ENCODE measurements at places on chromosomes 12 and 14.

GRCh38 chr12:110317911-110318310 is 36.9 kb downstream of the ATP2A2 start:
- DNase-seq, result no peak

DNA sequence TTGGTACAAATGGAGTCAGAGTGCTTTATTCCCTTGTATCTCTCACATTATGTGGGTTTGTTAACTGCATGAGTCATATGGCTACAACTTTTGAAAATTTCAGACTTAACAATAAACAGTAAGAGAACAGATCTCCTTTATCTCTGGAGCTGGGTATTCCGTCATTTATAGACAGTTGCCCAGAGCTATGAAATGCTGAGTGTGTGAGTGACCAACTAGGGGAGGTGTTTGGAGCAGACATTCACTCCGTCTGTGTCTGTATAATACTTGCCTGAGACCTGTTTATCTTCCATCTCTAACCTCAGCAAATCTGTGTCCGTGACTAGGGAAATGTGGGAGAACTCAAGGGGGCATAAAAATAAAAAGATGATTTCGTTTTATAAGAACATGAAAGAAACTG is 279.9 kb upstream of the FAR2 start:
- DNase-seq, result no peak

- no peak for DNase-seq
These were observed 55.0 kb downstream of the TMEM30B start for GRCh38 chr14:61226015-61226654.

DNA sequence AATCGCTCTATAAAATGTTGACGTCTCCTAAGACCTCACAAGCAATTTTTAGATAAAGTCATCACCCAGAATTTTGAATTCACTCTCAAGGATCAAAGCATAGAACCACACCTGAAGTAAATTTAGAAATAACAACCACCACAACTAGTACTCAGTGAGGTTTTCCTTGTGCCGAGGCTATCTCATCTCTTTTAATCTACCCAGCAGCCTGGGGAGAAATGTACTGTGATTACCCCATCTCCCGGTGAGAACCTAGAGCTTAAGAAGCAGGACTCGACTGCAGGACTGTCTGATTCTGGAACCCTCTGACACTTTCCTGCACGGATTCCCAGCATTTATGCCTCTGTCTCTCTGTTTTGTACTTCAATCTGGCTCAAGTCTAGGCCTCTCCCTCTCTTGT is 180.9 kb upstream of the PLXNC1 start:
- no peak for DNase-seq

DNA sequence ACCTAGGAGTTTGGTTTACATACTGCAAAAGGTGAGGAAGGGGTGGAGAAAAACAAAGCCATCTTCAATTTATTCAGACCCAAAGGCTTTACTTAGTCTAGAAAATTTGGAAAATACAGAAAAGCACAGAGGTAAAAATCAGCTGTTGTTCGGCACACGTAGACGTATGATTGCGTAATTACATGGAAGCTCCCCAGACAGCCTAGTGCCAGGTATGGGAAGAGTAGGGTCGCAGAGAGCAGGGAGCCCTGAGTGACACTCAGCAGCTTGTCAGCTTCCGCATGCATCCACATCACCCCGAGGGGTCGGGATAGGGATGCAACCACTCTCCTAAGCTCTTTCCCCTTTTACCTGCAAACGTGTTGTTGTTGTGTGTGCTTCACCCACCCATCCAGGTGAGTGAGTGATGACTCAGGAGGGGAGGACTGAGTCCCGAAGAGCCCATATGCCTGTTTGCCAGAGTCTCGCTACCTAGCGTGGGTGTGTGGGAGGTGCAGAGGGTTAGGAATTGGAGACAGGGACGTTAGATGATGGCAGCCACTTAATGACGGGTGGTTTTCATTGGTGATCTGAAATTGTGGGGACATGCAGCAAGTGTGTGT is 20.1 kb downstream of the PIWIL1 start:
- no peak for DNase-seq

GRCh38 chr14:89004166-89004565 is 179.7 kb downstream of the TTC8 start:
- no peak for DNase-seq

- no peak for DNase-seq
These were observed 51.5 kb upstream of the RASSF3 start for GRCh38 chr12:64558754-64559153.

- no peak for DNase-seq
These were observed 73.2 kb upstream of the SCN8A start for GRCh38 chr12:51517800-51518199.

DNA sequence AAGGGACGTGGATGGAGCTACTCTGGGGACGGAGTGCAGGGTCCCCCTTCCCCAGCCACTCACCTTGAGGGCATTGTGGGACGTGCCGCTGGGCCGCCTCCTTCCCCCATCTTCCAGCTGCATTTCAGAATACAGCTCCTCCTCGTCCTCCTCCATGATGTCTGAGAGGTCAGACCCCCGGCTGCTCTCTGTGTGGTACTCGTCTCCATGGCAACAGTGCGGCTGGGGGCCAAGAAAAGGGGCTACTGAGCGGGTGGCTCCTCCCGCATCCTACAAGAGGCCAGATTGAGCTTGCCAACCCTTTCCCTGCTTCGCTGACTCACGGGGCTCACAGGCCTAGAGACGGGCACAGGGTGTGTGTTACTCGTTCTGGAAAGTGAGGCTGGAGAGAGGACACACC is 90.4 kb downstream of the PIWIL1 start:
- DNase-seq, result no peak

- DNase-seq, result no peak
These were observed 20.1 kb downstream of the SPRING1 start for GRCh38 chr12:116717466-116718437.

GRCh38 chr14:61710853-61711817 is 15.8 kb downstream of the HIF1A start:
- DNase-seq, result peak; percentile 91

- no peak for DNase-seq
These were observed 217.4 kb downstream of the CRADD start for GRCh38 chr12:93894391-93895088.

- DNase-seq, result no peak
These were observed 19.1 kb upstream of the DNM1L start for GRCh38 chr12:32659908-32660440.

- DNase-seq, result no peak
These were observed 242.1 kb downstream of the CACNA1C start for GRCh38 chr12:2294651-2295475.

GRCh38 chr14:91186515-91187066 is 57.9 kb downstream of the GPR68 start:
- no peak for DNase-seq

- DNase-seq, result no peak
These were observed 56.9 kb upstream of the DCN start for GRCh38 chr12:91239481-91239880.

- no peak for DNase-seq
These were observed 2.7 kb upstream of the FAM222A start for GRCh38 chr12:109710747-109711595.

- DNase-seq, result no peak
These were observed 177.1 kb upstream of the PARP11 start for GRCh38 chr12:4050340-4050739.

DNA sequence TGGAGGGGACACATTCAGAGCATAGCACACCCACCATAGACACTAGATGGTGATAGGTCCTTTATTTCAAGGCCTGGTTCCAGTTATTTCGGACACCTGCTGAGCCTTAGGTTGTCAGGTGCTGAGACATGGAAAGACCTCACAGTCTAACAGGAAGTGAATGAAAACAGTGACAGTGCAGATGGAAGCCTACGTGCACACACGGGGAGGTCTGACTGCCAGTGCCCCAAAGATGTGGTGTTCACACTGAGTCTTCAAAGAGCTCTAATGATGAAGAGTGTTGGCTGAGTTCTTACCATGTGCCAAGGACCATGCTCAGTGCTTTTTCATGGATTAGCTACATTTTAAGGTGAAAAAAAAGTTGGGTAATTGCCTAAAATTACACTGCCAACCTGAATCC is 46.6 kb downstream of the CKB start:
- no peak for DNase-seq

DNA sequence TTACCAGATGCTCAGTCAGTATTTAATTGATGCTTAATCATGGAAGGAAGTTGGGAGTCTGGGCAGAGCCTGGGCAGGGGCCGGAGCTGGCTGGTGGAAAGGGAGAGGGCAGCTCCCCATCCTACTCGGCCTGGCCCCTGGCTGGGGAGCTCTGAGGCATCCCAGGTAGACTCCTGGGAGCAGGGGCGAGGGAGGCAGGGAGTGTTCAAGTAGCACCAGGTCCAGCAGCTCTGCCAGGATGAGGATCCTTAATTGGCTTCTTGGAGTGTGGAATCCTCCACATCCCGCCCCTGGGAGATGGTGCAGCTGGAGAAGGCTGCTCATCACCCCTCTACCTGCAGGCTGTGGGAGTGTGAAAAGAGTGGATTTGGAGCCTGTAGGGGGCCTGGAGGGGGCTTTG is 30.9 kb downstream of the SYNDIG1L start:
- DNase-seq, result no peak

- no peak for DNase-seq
These were observed 63.3 kb downstream of the ERC1 start for GRCh38 chr12:1054117-1054870.

DNA sequence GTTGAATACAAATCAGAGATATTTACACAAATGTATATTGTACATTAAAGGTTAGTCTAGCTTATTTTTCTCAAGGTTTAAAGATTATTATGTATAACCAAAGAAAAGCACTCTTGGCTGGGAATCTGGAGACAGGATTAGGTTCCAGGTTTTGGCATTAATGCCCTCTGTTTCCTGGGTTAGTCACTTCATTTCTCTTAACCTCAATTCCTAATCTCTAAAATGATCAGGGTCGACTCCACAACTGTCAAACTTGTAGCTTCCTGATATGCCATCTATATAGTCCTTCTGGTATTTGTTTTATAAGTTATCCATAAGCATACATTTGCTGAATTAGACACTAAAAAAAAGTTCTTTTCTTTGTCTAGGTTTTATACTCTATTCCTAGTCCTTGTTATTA is 2.6 kb downstream of the ITPR2 start:
- DNase-seq, result no peak

DNA sequence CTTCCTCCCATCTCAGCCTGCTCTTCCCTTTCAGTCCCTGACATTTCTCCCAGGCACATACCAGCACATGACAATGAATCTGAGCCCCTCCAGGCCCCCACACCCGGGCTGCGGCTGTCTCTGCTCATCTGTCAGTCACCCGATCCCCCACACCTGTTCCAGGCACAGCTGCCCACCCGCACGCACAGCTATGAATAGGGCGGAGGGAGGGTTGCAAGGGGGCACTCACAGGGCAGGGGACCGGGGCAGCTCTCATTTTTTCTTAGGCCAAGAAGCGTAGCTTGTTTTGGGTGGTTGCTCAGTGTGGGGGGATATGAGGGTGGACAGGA is 43.7 kb upstream of the TSPAN9 start:
- no peak for DNase-seq

DNA sequence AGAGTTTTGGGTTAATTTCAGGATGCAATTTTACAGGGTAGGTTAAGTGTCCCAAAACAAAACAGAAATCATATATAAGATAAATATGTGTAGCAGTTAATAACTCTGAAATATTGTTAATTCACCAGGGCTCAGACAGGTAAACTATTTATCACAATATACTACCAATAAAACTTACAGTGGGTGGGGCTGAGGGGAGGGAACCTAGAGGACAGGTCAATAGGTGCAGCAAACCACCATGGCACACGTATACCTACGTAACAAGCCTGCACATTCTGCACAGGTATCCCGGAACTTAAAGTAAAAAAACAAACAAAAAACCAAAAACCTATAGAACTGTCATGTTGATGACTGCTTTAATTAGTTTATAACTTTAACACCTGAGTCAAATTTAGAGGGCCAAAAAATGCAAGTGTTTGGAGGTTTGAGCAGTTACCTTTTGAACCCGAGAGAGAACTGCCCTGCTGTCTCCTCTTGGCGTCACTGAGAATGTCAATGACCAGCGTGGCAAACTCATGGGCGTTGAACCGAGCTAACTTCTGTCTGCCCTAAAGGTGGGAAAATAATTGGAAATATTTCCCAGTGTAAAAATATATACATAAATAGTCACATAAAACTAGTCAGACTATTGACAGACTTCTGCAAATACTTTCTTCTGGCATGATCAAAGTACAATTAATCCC is 36.6 kb downstream of the GIT2 start:
- no peak for DNase-seq

GRCh38 chr12:49942921-49943624 is 7.5 kb upstream of the AQP2 start:
- no peak for DNase-seq

DNA sequence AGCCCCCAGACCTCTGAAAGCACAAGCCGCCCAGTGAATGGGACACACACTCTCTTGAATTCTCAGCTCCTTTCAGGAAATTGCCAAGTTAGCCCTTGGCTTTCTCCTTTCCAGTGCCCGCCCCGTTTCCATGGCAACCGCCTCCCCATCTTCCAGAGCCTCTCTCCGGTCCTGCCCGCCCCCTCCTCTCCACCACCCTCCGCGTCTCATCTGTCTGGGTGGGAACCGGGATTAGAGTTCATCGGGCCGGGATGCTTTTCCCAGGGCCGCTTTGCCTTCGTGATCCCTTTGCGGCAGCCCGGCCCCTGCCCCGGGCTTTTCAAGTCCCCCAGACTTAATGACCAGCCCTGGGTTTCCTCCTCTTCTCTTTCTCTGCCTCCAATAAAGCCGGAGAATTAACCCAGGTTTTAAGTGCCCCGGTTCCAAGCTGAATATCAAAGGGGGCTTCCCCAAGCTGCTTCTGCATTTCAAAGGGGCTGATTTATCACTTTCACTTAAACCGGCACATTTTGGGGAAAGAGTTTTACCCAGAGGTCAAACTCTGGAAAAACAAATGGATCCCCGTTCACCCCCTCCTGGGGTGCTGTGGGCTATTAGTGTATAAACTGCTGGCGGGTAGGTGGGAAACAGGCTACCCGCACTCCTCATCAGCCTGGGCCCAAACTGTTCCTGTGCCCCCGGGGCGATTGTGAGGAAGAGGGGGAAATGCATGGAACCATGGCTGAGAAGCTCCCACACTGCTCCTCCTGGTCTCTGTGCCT is 101.7 kb downstream of the ZFP36L1 start:
- no peak for DNase-seq

- DNase-seq, result no peak
These were observed 62.2 kb downstream of the RIN3 start for GRCh38 chr14:92575748-92576303.

GRCh38 chr12:25699454-25699853 is 146.4 kb upstream of the LMNTD1 start:
- no peak for DNase-seq

- no peak for DNase-seq
These were observed 30.9 kb upstream of the ANKRD9 start for GRCh38 chr14:102540315-102541028.

DNA sequence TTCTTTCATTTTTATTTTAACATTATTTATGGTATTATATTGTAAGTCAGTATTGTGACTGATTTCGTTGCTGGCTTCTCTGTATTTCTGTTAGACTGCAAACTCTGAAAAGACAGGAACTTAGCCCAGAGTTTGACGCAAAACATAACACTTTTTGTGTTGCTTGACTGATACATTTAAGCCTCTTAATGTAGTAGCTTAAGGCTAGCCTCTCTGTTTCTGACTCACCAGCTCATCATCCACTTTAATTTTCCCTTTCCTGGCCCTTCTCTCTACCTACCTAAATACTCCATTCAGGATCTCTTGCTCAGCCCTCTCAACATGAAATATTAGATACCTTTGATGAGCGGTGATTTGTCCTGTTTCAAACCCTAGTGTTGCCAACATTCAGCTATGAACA is 420.6 kb downstream of the LRFN5 start:
- DNase-seq, result no peak

GRCh38 chr12:112506513-112507166 is 87.9 kb downstream of the PTPN11 start:
- no peak for DNase-seq

Measured in NCI-H748 treated with DMSO at 0.1 percent for 48 hours (cell line).